ENCODE measurements at places on chromosomes 3 and 15.

DNA sequence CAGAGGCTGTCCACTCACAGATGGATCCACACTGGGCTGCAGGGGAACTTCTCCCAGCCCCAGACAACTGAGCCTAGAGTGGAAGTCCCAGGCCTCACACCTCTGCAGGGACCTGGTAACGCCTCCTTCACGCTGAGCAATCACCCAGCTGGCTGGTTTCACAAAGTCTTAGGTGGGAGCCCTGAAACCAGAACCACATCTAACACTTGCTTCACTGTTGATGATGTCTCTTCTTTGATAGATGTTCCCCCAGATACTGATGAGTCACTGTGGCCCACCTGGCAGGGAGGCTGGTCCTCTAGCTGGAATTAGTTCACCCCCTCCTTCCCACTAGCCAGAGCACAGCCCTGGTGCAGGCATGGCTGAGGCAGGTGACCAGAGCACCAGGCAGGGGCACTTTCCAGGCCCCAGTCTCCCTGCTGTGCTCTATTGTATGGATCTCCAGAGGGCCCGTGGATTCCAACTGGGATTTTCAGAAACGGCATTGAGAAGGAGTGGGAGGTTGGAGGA lies 33.5 kb downstream of the MYL3 start:
- DNase-seq = no peak

GRCh38 chr3:132879656-132880055 lies 157.4 kb upstream of the NPHP3 start:
- DNase-seq = no peak

DNA sequence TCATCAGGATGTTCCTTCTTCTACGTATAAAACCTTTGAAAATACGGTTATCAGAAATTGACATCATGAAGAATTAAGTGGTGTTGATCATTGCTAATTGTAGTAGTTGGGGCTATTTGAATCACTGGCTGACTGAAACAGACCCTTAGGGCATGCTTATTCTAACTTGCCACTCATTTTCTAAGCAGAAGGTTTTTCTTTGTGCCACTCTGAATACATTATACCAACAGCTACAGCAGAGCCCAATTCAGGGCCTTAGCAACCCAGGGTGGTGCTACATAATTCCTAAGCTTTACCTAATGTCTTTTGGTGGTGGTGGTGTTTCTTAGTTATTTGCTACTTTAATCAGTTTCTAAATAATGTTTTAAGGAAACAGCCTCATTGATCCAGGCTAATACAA lies 524.2 kb downstream of the NLGN1 start:
- DNase-seq = no peak

DNA sequence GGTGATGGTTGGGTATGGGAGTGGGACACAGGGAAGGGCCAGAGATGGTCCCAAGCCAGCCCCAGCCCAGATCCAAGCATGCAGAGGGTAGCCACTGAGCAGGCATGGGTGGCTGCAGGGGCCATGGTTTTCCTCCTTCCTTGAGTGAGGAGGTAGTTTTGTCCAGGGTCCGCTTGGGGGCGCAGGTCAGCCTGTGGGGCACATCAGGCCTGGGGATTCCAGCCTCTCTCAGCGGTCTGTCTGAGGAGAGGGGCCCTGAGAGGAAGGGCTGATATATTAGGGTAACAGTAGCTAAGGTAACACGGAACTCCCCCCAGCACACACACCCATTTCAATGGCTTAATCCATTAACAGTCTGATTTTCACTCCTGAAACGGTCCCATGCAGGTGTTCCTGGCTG lies 22.7 kb upstream of the LCTL start:
- DNase-seq = no peak

DNA sequence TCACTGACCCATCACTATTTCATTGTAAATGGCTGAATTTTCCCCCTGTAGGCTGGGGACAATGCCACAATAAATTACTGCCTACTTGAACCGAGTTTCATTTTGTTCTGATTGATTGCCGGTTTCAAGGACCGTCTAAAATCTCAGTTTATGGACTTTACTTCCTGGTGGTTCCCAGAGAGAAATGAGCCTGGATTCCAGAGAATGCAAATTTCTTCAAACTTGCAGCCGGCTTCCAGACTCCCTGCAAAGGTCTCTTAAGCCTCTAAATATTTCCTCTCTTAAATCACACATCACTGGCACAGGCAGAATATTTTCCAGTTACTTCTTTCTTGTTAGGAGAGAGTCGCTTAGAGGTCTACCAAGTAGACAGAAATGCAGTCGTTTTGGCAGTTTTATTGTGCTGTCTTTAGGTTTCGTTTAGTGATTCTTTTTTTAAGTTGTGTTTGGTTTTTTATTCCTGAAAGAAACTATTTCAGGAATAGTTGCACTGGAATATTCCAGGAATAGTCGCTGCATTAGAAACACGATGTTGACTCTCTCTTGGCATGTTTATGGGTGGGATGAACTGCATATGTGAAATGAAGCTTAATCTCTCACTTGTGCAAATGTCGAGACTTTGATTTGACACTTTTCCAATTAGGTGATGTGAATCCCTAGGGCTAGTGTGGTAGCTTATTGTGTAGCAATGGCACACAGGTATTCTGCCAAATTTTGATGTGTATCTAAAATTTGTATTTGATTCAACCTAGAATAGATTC lies 284.1 kb upstream of the NR2E3 start:
- DNase-seq = no peak

- DNase-seq = no peak
Measured at GRCh38 chr3:142243134-142243533, 17.7 kb upstream of the GK5 start.

GRCh38 chr3:5657106-5657505 lies 469.6 kb downstream of the EDEM1 start:
- DNase-seq = no peak

GRCh38 chr3:165636684-165637015 lies 200.6 kb downstream of the BCHE start:
- DNase-seq = no peak

DNA sequence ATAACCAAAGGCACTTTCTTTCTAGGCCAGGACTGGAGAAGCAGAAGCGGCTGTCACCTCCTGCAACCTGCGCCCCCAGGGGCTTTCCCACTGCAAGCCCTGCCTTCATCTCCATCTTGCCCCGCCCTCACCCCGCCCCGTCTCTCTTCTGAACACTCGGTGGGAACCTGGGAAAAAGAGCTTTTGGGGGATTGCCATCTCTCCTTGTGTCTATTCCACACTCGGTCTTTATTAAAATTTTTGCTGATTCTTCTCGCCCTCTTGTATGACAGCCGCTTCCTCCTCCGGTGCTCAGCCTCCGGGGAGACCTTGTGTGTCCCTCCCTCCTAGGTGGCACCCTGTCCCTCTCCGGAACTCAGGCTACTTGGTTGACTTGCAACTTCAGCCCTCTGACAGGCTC lies 41.9 kb upstream of the SPESP1 start:
- no peak for DNase-seq

DNA sequence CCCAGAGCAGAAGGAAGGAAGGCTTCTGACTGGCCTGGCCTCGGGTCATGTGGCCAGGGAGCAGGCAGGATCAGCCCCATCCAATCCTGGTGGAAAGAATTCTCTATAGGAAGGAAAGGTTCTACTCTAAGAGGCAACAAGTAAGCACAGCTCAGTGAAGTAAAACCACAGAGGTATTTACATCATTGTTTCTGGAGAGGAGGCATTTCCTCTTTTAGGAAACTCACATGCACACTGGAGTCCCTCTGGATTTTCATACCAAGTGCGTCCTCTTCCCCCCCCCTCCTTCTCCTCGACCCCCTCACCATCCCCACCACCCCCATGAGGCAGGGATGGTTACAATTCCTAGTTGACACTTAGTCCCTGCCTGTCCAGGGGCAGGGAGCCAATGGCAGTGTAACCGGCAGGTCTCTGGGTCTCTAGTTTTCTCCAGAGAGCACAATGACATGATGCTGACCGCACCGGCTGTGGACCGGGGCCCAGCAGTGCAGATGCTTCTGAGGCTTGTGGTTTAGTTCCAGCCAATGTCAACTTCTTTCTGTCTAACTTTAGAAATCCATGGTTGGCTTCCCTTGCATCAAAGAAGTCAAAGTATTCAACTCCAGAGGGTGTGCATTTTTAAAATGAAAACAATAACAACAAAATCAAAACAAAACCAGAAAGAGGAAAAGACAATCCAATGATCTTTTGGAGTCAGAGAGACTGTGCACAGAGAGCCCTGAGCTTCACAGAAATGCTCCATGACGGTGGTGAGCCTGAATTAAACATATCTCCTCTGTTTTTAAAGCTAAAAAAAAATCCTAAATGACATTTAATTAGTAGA lies 230.3 kb upstream of the TLE3 start:
- no peak for DNase-seq
